ENCODE measurements at places on chromosomes 12 and 14. TPM values are rescaled to one million over a fixed set of nuclear protein-coding genes. Genes with fewer than 3 reads are reported as not detected.

The FLVCR2 gene
- 3.0 TPM for total RNA-seq

The HOXC6 gene
- total RNA-seq: 10.7 TPM

The SYT1 gene
- 19.5 TPM for total RNA-seq

The TAS2R14 gene
- total RNA-seq: 1.7 TPM

DNA sequence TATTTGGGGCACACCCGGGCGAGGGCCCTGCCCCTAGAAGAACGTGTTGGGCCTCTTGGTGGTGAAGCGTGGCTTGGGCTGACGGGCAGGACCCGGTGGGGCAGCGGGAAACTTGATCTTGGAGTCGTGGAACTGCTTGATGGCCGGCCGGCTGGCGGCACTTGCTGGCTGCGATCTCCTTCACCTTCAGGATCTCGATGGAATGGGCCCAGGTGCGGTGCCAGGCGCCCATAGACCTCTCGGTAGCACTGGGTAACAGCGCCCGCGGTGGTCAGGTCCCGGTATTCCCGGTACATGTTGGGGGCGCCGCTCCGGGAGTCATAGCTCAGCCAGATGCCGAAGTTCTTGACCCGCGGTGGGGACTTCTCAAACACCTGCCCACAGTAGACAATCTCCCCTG, 16.5 kb downstream of the UBR7 start:
- no peak overlapping the region for H3K4me3 ChIP-seq
- DNase-seq: no peak
- no peaks in the 10 kb centered on the region for H3K27me3 ChIP-seq
- peaks cover 35% of the 10 kb centered on the region for H3K36me3 ChIP-seq
- H3K4me1 ChIP-seq: no peaks in the 10 kb centered on the region

DNA sequence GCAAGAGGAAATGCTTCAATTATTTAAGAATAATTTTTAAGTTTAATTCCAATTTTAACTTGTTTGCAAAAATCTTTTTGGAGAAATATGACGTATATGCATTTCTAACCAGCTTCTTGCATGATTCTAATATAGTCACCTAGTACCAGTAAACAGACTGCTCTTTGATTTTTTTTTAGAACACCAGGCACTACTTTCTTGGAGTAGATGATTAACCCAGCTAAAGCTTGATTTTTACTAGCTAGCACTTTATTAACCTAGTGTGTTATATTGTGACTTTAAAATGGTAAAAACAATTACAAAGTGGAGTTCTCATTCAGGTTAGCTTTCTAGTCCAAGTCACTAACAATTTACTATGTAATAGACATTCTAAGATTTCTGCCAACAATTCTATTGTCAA, 32.6 kb upstream of the FGD4 start:
- H3K36me3 ChIP-seq: no peaks in the 10 kb centered on the region
- no peak overlapping the region for H3K4me3 ChIP-seq
- no peaks in the 10 kb centered on the region for H3K27me3 ChIP-seq
- no peak overlapping the region for H3K27ac ChIP-seq
- DNase-seq: no peak
- peaks cover 4% of the 10 kb centered on the region for H3K4me1 ChIP-seq

GRCh38 chr12:93719710-93720109, 42.5 kb downstream of the CRADD start:
- no peak overlapping the region for H3K27ac ChIP-seq
- no peaks in the 10 kb centered on the region for H3K4me1 ChIP-seq
- H3K36me3 ChIP-seq: peaks cover 26% of the 10 kb centered on the region
- H3K4me3 ChIP-seq: no peak overlapping the region

GRCh38 chr12:97229004-97229403, 233.6 kb upstream of the RMST start:
- no peak for DNase-seq
- H3K36me3 ChIP-seq: peaks cover 11% of the 10 kb centered on the region
- H3K27me3 ChIP-seq: no peaks in the 10 kb centered on the region
- H3K4me1 ChIP-seq: no peaks in the 10 kb centered on the region

- H3K36me3 ChIP-seq: peaks cover 8% of the 10 kb centered on the region
- no peak for DNase-seq
- H3K4me3 ChIP-seq: no peak overlapping the region
- no peak overlapping the region for H3K27ac ChIP-seq
These were observed 34.6 kb downstream of the CKB start for GRCh38 chr14:103488071-103488470.

GRCh38 chr12:84822525-84822924, 90.1 kb downstream of the SLC6A15 start:
- H3K36me3 ChIP-seq: no peaks in the 10 kb centered on the region
- no peak for DNase-seq
- no peaks in the 10 kb centered on the region for H3K27me3 ChIP-seq
- no peak overlapping the region for H3K4me3 ChIP-seq
- no peaks in the 10 kb centered on the region for H3K4me1 ChIP-seq

- H3K4me3 ChIP-seq: no peak overlapping the region
- DNase-seq: no peak
- H3K4me1 ChIP-seq: no peaks in the 10 kb centered on the region
- no peak overlapping the region for H3K27ac ChIP-seq
- H3K36me3 ChIP-seq: no peaks in the 10 kb centered on the region
These were observed 653.0 kb downstream of the RPL10L start for GRCh38 chr14:45998554-45998953.
